ENCODE measurements at places on chromosomes 5 and 9. TPM values are rescaled to one million over a fixed set of nuclear protein-coding genes. Genes with fewer than 3 reads are reported as not detected.

DNA sequence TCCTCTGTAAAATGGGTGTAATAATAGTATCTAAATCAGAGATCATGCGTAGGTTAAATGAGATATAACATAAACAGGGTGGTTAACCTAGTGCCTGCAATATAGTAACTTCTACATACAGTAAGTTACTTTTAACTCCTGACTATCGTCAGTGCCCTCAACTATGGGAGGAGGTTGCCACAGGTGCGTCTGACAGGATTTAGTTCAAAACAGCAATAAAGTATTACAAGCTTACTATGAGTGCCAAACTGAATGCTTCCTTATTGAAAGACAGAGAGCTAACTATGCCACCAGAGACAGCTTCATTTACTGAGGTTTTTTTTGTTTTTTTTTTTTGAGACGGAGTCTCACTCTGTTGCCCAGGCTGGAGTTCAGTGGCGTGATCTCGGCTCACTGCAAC lies 209.0 kb downstream of the ADAMTSL1 start:
- DNase-seq: no peak

GRCh38 chr9:91315191-91315590 lies 46.5 kb downstream of the AUH start:
- DNase-seq: no peak

DNA sequence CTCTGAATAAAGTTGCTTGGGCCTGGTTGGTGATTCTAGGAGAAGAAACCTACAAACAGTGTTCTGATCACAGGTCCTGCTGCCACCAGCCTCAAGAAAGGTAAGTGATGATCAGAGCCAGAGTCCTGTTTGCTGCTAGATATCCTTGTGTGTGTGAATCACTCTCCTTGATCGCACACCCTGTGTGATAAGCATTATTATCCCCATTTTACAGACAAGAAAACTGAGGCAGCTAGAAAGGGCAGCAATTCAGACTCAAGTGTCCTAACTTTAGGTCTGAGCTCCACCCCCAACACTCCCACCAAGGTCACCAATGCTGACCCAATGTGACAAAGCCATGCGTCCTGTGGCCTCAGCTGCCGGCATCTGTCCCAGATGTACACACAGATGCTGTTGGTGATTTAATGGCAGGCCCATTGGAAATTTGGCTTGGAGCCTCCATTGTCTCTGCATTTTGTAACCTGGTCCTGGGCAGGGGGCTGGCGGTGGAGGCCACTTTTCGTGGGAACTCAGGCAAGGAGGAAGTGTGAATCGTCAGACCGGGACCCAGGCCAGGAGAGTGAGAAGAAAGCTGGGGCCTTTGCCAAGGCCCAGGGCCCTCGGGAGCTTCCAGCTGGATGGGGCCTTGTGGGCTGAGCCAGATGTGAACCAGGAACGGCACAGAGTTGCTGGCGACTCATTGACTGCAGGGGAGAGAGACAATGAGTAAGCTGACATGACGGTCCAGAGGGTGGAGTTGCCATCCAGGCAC lies 29.8 kb upstream of the GGTA1 start:
- peak; percentile 90 for DNase-seq

DNA sequence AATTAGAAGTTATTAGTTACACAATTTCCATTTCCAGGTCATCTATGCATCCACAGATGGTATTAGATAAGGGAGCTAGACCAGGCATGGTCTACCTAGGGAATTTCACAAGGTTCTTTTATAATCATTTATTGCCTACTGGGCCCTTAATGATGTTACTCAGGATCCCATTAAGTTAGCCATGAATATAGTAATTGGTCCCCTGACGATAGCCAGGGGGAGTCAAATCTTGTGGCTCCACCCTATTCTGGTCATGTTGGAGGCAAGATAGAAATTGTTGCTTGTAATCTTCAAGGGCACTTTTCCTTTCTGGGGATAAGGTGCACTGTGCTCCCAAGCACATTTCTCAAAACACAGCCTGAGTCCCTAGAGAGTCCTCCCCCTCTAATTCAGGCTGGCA lies 14.1 kb upstream of the ELL2 start:
- DNase-seq: no peak

DNA sequence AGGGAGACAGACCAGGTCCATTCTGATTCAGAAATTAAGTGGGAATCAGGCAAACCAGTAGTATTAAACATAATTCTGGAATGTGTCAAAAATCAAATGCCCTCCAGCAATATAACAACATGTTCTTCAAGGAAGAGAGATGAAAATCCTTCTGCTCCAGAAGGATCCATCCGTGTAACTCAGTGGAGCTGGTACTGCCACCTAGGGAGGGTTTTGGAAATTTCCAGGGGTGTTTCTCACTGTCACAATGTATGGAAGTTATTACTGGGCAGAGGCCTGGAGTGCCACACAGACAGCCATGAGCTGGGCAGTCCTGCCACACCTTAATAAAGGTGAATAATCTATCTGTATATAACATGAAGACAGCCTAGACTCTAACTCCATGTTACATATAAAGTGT lies 87.5 kb downstream of the TTLL11 start:
- DNase-seq: no peak

DNA sequence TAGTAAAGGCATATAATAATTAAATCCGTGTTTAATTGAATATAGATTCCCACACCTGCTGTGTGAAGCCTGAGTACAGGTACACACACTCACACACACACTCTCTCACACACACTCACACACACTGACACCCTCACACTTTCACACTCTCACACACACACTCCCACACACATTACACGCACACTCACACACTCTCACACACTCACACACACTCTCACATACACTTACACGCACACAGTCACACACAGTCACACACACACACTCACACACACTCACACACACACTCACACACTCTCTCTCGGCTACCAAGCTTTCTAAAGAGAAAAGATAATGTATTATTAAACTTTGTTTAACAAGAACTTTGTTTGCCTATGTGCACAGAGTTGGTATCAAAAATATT lies 195.1 kb upstream of the CTNND2 start:
- no peak for DNase-seq

DNA sequence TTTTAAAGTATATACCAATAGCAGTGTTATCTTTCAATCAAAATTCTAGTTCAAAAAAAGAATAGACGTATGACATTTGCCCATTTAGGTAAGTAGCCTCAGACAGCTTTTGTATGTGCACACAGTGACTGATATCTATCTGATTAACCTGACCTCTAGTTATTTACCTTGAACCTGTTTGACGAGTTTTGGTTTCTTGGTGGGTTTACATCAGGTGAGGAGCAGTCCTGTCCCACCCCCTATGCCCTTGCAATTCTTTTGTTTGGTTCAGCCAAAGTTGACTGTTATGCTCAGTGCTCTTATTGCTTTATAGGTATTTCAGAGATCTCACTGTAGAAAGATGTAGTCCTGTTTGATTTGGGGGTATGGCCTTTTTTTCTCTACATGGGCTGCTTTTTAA lies 147.2 kb downstream of the ISOC1 start:
- no peak for DNase-seq

DNA sequence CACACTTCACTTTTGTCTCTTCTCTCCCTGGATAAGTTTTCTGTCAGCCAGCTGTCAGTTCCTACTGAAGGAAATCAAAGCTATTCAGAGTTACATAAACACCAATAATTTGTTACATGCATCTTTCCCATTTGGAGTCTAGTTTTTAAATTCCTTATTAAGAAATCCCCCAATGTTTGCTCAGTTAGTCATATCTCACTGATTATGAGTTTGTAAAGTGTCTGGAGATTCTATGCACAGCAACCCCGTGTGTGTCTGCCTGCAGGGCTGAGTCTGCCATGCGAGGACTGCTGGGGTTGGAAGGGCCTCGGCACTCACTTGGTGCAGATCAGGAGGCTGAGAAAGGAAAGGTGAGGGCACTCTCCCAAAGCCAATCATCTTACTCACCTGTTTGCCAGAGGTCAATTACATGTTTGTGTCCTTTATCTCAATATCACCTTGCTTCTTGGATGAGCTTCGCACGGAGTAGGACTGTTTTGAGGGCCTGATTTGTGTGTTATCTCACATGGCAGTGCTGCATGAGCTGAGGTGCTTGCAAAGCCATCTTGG lies 3.3 kb downstream of the ANKRD34B start:
- no peak for DNase-seq

DNA sequence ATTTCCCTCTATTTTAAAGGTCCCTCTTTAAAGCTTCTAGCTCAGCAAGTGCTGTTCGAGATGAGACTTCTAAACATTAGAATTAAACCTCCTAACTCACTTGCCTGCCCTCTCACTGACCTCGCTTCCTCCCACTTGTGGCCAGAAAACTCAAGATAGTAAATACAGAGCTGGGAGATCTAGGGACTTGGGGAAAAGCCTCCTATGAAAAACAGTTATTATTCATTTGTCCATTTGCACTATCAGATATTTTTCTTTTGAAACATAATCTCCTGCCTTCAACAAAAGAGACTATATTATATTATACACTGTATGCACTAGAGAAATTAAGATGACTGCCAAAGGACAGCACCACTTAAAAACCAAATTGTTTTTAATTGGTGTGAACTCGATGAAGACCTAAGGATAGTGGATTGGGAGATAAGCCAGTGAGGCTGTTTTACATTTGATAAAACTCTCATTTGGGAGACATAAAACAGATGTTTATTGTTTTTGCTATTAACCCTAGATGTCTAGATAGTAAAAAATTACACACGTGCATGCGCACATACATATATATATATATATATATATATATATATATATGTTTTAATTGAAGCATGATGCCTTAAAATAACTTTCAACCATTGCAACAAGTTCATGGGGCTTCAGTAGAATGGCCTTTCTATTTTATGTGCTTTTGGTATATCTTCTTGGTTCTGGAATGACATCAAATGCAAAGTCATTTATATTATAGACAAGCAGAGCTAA lies 229.4 kb downstream of the ADAMTSL1 start:
- no peak for DNase-seq

- DNase-seq: no peak
These were observed 835.9 kb upstream of the ZNF608 start for GRCh38 chr5:125582352-125582751.

GRCh38 chr5:176754376-176754973 lies 55.9 kb upstream of the UNC5A start:
- no peak for DNase-seq

DNA sequence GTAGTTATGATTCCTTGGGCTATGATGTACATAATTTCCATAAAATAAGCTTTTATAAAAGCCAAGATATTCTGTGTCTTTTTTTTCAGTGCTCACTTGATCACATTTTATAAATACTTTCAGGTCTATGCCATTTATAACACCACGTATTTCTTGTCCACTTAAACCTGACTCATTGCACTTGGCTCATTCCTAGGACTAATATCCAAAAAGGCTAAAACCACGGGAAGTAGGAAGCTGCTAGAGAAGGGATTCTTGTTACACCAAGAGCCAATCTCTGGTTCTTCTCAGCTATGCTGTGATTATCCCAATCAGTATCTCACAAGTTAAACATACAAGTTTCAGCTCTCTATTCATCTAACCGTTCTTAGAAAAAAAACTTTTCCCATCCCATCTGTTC lies 80.4 kb upstream of the CDH6 start:
- no peak for DNase-seq

- no peak for DNase-seq
These were observed 41.5 kb downstream of the C5orf22 start for GRCh38 chr5:31573494-31574142.

- DNase-seq: no peak
These were observed 19.6 kb downstream of the RMI1 start for GRCh38 chr9:84000186-84000585.

DNA sequence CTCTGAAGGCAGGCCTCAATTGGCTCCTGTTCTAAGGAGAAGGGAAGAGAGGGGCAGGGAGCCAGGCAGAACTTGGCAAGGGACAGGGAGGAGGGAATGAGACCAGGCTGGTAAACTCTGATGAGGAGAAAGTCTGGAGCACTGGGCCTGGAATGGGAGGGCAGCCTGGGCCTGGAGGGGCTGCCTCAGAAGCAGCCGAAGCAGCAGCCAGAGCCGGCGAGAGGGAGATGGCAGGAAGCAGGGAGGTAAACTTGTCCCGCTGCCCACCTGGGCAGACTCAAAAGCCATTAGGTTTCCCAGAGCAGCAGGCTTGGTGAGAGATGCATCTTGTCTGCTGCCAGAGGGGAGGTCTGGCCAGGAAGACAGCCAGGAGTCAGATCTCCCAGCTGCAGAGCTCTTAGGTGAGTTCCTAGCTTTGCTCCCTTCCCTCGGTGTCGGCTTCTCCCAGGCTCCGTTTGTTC lies 37.0 kb upstream of the CRB2 start:
- peak; percentile 43 for DNase-seq

GRCh38 chr5:143313298-143313852 lies 90.1 kb downstream of the NR3C1 start:
- no peak for DNase-seq

- DNase-seq: peak; percentile 53
These were observed 649 bp upstream of the GLE1 start for GRCh38 chr9:128503870-128504269.

DNA sequence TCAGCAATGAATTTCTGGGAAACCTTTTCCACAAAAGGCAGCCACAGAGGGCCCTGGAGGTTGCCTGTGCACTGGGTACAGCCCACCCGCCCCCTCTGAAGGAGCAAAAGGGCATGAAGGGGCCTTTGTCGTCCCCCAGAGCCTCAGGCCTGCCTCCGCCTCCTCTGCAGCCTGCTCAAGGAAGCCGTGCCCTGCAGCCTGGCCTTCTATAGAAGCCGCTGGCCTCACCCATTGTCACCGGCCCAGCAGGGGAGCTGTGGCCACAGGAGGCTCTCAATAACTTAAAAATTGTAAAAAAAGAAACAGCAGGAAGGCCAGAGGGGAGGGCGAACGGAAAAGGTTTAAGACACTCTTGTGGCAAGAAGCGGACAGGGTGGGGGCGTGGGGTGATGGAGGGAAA lies 213.3 kb downstream of the IRX2 start:
- no peak for DNase-seq

- DNase-seq: no peak
These were observed 19.0 kb downstream of the CXXC5 start for GRCh38 chr5:139667001-139667729.

DNA sequence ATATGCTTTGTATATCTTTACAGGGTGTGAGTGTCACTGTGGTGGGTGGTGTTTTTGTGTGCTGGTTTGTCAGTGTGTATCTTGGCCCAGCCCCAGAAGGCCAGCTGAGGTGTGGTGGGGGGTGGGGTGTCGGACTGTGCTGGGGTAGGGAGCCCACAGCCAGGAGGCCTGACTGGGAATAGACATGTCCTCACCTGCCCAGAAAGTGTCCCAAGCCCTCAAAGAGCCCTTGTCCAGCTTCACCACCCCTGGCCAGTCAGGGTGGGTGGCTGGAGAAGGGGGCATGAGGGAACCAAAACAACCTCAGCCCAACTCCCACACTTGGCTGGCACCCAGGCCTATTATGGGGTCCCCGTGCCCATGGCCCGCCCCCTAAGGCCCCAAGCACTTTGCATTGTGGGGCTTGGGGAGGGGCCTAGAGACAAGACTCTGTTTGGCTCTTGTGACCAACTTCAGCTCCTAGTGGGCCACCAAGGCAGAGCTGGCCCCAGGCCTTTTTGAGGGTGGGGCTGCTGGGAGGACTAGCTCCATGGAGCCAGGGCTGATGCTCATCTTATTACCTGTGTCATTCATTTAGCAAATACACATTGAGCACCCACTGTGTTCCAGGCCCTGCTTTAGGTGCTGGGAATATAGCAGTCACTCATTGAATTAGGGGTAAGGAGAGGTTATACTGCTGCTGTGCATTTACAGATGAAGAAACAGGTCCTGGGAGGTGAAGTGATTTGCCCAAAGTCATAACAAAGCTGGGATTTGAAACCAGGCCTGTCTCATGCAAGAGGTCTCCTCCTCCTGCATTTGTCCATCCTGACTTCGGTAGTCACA lies 56.2 kb upstream of the PSD2 start:
- DNase-seq: no peak

Gene NRARP
- total RNA-seq: 13.8 TPM

Gene SPINK7
- not detected for total RNA-seq

Gene ESM1
- total RNA-seq: 0.10 TPM

Gene PCDHB4
- total RNA-seq: 2.5 TPM

Gene CNTFR
- 2.9 TPM for total RNA-seq

Gene C9orf50
- 1.1 TPM for total RNA-seq

Gene P4HA2
- 11.2 TPM for total RNA-seq

Measured in ovary (tissue), 10 donors.